ENCODE measurements at places on chromosomes 2 and 18. TPM values are rescaled to one million over a fixed set of nuclear protein-coding genes. Genes with fewer than 3 reads are reported as not detected.

SCN2A gene
- total RNA-seq: 0.07 TPM

XRCC5 gene
- total RNA-seq: 151 TPM

UGT1A5 gene
- not detected for total RNA-seq

CNRIP1 gene
- not detected for total RNA-seq

AKAIN1 gene
- not detected for total RNA-seq

FSIP2 gene
- total RNA-seq: 0.57 TPM

RND3 gene
- not detected for total RNA-seq

APLF gene
- 5.3 TPM for total RNA-seq

MZT2A gene
- 89.1 TPM for total RNA-seq

GBX2 gene
- not detected for total RNA-seq

SPC25 gene
- total RNA-seq: 0.27 TPM

PKDCC gene
- 0.87 TPM for total RNA-seq

DNA sequence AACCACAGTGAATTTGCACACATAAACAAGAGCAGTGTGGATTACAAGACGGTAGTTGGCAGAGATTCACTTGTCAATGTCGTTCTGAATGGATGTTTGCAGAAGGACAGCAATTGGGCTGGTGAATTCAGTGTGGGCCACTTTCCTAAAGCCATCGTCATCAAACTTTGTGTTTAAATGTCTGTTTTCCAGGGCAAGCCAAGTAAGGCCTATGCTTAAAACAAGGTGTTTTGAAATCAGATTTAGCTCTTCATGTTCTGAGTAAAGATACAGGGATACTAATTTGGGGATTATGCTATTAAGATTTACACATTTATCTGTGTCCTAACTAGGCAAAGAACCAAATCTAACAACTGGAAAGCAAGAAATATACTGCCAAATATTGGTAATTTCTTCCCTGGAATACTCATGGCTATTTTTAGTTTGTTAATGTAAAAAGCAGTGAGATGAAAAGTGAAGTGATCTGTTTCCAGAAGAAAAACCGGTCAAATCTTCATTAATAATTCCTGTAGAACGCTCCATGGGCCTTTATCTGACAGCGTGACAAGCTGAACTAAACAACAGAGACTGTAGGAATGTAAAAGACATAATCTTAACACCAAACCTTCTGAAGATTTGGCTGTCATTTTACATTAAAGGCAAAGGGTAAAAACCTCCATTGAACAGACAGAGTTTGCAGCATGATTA lies 175.7 kb downstream of the ICOS start:
- no peak overlapping the region for H3K4me3 ChIP-seq
- peaks cover 43% of the 10 kb centered on the region for H3K4me1 ChIP-seq
- DNase-seq: no peak
- no peaks in the 10 kb centered on the region for H3K27me3 ChIP-seq

DNA sequence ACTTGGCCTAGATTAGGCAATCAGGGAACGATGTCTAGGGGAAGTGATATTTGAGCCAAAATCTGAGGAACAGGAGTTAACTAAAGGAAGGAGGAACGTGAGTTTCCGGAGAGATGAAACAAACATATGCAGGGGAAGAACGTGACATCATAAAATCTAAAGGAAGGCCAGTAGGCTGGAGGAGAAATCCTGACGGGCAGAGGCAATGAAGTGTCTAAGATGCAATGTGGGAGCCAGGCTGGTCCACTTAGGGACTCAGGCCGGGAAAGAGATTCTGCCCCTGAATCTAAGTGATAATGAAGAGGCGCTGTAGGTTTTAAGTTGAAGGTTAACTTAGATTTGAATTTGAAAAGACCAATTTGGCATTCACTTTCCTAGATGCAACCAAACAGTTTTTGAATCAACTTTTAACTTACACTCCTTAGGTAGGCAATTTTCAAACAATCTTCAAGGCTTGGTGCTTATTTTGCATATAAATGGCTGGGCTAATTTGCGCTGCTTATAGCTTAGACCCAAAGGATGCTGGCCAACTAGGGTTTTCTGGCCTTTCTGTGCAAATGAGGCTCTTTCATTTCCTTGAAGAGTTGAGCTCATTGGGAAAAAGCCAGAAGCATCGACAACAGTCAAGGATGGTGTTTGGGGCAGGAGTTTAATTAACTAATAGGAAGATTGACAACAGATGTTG lies 221.7 kb downstream of the SOX11 start:
- no peak overlapping the region for H3K4me3 ChIP-seq
- H3K27ac ChIP-seq: no peak overlapping the region
- no peak for DNase-seq
- no peaks in the 10 kb centered on the region for H3K36me3 ChIP-seq
- no peaks in the 10 kb centered on the region for H3K4me1 ChIP-seq

DNA sequence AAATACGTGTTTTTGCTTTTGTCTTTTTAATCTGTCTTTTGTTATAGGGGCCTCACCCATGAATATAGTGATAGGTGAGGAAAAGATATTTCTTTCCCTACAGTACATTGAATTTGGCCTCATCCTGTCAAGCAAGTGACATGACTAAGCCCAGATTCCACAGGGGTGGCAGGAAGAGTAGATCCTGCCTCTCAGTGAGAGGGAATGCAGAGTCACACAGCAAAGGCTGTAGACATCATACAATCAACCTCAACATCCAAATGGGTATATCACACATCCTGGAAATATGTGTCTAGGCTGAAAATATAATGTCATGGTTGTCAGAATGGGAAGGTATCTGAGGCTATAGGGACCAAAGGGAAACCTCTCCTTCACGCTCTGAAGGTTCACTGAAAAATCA lies 269.6 kb downstream of the CDH20 start:
- no peaks in the 10 kb centered on the region for H3K4me1 ChIP-seq
- H3K36me3 ChIP-seq: peaks cover 3% of the 10 kb centered on the region
- no peak for DNase-seq
- H3K27ac ChIP-seq: no peak overlapping the region

- no peak overlapping the region for H3K4me3 ChIP-seq
- H3K27ac ChIP-seq: no peak overlapping the region
- no peak for DNase-seq
- no peaks in the 10 kb centered on the region for H3K27me3 ChIP-seq
- H3K36me3 ChIP-seq: no peaks in the 10 kb centered on the region
- H3K4me1 ChIP-seq: peaks cover 20% of the 10 kb centered on the region
Observed at GRCh38 chr2:44242904-44243303, 32.4 kb upstream of the SLC3A1 start.

DNA sequence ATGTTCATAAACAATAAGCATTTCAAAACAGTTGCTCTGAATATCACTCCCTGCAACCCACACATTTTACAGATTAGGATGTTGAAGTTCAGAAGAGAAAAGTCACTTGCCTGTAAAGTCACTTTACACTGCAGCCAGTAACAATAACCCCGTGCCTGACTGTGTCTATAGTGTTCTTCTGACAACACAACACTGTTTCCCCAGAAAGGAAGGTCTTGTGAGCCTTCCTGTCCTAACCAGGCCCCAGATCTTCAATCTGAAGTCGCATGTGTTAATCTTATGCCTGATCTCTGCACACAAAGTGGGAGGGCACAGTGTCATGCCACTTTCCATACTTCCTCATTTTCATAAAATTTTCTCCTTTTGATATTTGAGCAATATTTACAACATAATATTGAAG lies 120.2 kb downstream of the FEZ2 start:
- H3K27ac ChIP-seq: no peak overlapping the region
- H3K27me3 ChIP-seq: no peaks in the 10 kb centered on the region
- no peaks in the 10 kb centered on the region for H3K4me1 ChIP-seq
- H3K36me3 ChIP-seq: peaks cover 3% of the 10 kb centered on the region
- no peak overlapping the region for H3K4me3 ChIP-seq
- DNase-seq: no peak

DNA sequence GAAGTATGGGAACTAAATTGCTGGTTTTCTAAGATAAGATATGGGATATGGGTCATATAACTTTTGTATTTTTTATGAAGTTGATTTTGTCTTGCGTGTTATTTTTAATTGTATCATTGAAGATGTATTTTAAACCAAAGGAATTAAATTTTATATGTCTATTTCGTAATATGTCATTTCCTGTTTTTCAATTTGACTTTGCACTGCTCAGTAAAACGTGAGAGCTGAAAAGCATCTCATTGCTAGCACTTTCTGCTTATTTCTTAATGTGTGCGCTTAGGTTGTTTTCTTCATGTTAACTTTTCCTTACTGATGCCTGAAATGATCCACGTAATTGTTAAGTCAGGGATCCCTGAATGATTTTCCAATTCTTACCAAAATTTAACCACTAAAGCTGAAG lies 41.2 kb upstream of the KLF11 start:
- peaks cover 3% of the 10 kb centered on the region for H3K4me1 ChIP-seq
- DNase-seq: no peak
- peaks cover 16% of the 10 kb centered on the region for H3K27me3 ChIP-seq

GRCh38 chr2:241519669-241520068 lies 11.3 kb upstream of the STK25 start:
- H3K4me1 ChIP-seq: no peaks in the 10 kb centered on the region
- H3K27me3 ChIP-seq: peaks cover 4% of the 10 kb centered on the region
- no peak for DNase-seq

- peaks cover 9% of the 10 kb centered on the region for H3K27me3 ChIP-seq
- no peak for DNase-seq
- peak overlapping the region; percentile 85 for H3K27ac ChIP-seq
- no peaks in the 10 kb centered on the region for H3K36me3 ChIP-seq
Observed at GRCh38 chr2:71001592-71001927, 6.9 kb upstream of the TEX261 start.

GRCh38 chr2:129443235-129443864 lies 536.1 kb upstream of the RAB6C start:
- H3K4me1 ChIP-seq: no peaks in the 10 kb centered on the region
- H3K27ac ChIP-seq: no peak overlapping the region
- no peak overlapping the region for H3K4me3 ChIP-seq
- no peaks in the 10 kb centered on the region for H3K36me3 ChIP-seq
- DNase-seq: no peak
- H3K27me3 ChIP-seq: no peaks in the 10 kb centered on the region

GRCh38 chr2:40127890-40128557 lies 323.9 kb downstream of the SLC8A1 start:
- no peak for DNase-seq
- H3K4me1 ChIP-seq: no peaks in the 10 kb centered on the region
- H3K27me3 ChIP-seq: no peaks in the 10 kb centered on the region
- H3K27ac ChIP-seq: no peak overlapping the region

DNA sequence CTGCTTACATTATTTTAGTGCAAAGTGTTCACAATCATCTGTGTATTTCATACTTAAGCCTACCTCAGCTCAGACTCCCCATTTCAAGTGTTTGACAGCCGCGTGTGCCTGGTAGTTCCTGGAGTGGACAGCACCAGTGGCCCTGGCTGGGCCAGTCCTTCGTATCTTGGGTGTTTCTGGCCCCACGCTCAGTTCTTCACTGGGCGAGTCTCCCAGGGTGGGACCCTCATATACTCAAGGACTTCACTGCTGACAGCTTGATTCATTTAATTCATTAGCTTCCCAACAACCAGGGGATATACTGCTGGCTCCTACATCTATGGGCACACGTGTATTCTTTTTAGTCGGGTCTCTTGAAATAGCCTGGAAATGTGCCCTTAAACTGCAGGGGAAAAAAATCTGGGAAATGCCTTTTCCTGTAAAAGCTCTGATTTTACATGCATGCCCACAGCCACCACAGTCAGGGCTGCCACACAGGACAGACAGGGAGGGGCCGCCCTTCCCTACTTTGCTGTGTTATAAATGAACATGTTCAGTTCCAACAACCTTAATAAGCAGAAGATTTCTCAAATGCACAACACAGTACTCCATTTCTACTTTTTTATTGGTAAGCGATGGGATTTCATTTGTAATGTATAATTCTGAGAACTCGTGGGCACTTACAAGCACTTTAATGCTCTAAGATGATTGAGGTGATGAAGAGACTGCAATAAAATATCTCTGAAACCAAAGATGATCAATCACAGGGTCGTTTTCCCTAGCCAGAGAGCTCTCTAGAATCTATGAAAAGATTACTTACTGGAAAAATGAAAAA lies 205.5 kb upstream of the REV1 start:
- no peaks in the 10 kb centered on the region for H3K36me3 ChIP-seq
- DNase-seq: no peak
- no peak overlapping the region for H3K27ac ChIP-seq
- H3K27me3 ChIP-seq: no peaks in the 10 kb centered on the region

DNA sequence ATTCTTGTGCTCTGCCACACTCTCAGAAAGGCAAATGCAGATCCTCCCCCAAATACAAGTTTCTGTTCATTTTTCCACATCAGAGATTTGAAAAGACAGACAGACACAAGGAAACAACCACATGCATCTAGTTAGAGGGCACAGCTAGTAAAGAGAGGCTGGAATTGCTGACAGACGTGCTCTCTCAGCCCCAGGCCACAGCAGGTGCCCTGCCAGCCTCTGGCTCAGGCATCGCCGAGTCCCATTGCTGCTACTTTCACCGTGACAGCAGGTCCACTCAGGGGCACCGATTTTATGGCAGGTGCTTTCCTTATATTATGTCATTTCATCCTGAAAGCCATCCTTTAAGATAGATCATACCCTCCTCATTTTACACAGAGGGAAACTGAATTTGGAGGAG lies 507.5 kb downstream of the EIPR1 start:
- H3K4me3 ChIP-seq: no peak overlapping the region
- no peak overlapping the region for H3K27ac ChIP-seq
- no peak for DNase-seq

DNA sequence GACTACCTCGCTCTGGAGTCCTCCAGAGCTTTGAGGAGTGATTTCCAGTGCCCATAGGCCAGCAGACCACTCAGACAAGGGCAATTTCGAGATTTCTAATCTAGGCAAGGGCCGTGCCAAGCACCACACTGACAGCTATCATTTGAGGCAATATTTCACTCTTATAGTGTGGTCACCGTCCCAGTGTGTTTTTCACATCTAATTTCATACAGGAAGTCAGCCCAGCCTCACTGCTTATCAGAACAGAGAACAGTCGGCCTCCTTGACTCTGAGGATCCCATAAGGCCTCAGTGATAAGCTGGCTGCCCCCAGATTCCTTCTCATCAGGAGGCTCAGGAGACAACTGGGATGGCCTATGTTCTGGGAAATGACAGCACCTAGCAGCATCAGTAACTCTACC lies 581 bp downstream of the CAPN14 start:
- no peak overlapping the region for H3K4me3 ChIP-seq
- H3K27ac ChIP-seq: no peak overlapping the region
- H3K36me3 ChIP-seq: peaks cover 2% of the 10 kb centered on the region
- peaks cover 29% of the 10 kb centered on the region for H3K27me3 ChIP-seq
- H3K4me1 ChIP-seq: peaks cover 2% of the 10 kb centered on the region
- DNase-seq: no peak

GRCh38 chr18:42821492-42821891 lies 294.0 kb downstream of the RIT2 start:
- no peaks in the 10 kb centered on the region for H3K36me3 ChIP-seq
- no peaks in the 10 kb centered on the region for H3K27me3 ChIP-seq
- DNase-seq: no peak
- H3K4me1 ChIP-seq: no peaks in the 10 kb centered on the region
- no peak overlapping the region for H3K27ac ChIP-seq

DNA sequence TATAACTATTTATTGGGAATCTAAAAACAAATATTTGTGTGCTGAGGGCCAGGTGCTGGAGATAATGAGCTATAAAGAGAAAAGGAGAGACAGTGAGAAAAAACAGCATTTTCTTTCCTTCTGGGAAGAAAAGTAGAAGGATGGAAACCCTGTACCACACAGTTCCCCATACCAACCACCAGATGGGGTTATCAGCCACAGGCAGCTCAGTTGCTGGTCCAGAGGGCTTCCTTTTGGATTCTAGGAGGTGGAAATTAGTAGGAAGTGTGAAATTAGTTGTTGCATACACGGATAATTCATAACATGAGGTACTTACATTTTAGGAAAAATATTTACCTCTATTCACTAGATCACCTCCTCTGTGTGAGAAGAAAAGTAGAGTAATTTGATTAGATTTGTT lies 237.0 kb upstream of the FOSL2 start:
- no peak overlapping the region for H3K4me3 ChIP-seq
- H3K4me1 ChIP-seq: no peaks in the 10 kb centered on the region
- no peaks in the 10 kb centered on the region for H3K27me3 ChIP-seq

GRCh38 chr2:181904022-181904632 lies 12.6 kb downstream of the ITPRID2 start:
- H3K36me3 ChIP-seq: peaks cover 11% of the 10 kb centered on the region
- no peaks in the 10 kb centered on the region for H3K27me3 ChIP-seq
- peaks cover 9% of the 10 kb centered on the region for H3K4me1 ChIP-seq
- H3K4me3 ChIP-seq: no peak overlapping the region
